ENCODE measurements at places on chromosomes 4 and X.

DNA sequence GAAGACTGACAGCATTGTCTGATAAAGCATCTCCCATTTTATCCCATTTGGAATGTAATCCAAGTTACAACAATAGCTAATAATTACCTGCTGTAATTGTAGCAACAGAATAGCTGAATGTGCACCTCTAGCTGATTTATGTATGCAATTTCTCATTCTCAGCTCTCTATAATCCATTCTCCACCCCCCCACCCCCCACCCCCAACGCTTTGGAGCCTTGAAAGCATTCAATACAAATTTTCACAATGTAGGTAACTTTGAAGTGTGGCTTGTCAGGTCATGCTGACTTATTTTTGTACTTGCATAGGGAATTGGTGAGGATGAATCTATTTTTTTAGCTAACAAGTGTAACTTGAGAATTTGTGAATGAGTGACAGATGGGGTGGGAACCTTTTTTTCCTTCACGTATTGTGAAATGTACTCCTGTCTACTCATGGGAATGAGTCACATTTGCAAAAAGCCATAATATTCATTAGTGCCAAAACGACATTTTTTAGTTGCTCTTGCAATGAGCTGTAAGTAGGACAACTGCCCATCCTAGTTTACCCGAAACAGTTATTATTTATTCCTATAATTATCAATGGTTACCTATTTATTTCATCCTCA lies 159.3 kb downstream of the PALLD start:
- no peak for DNase-seq

DNA sequence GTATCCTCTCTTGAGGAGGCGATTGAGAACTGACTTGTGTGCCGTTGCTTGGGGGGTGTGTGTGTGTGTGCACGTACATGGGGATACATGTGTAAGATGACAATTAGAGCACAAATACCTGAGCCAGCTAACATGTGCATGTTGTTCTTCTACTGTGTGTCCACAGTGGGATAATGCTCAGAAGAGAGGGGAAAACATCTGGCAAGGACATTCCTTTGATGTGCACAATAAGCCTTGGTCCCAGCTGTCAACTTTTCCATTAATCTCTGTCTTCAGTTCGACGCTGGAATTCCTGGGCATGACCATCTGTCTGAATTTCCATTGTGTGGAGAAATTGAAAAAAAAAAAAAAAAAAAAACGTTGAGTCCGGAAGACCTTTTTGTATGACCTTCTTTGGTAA lies 592.0 kb upstream of the GALNTL6 start:
- DNase-seq, result no peak

- DNase-seq, result no peak
Observed at GRCh38 chr4:113442826-113443225, 318.7 kb downstream of the CAMK2D start.

DNA sequence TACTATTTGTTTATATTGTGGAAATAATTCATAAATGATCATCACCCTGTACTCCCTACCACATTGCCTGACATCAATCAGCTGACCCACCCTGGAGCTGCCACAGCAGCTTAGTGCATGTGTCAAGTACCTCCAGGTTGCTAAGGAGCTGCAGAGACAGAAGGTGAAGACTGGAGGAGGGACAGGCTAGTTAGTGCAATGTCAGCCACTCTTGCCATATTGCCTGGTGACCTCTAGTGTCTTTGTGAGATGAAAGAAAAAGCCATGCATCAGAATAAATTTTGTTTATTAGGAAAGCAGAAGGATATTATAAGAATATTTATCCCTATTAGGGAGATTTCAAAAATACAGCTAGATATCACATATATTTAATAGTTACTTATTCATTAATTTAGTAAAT lies 243.9 kb upstream of the FAT4 start:
- no peak for DNase-seq

GRCh38 chr4:152462047-152462446 lies 73.8 kb downstream of the FBXW7 start:
- no peak for DNase-seq
